ENCODE measurements at places on chromosomes 6 and 20. TPM values are rescaled to one million over a fixed set of nuclear protein-coding genes. Genes with fewer than 3 reads are reported as not detected.

The PDYN gene
- not detected for polyA plus RNA-seq

GRCh38 chr20:47041396-47041899 is 146.8 kb downstream of the EYA2 start:
- no peak for DNase-seq

DNA sequence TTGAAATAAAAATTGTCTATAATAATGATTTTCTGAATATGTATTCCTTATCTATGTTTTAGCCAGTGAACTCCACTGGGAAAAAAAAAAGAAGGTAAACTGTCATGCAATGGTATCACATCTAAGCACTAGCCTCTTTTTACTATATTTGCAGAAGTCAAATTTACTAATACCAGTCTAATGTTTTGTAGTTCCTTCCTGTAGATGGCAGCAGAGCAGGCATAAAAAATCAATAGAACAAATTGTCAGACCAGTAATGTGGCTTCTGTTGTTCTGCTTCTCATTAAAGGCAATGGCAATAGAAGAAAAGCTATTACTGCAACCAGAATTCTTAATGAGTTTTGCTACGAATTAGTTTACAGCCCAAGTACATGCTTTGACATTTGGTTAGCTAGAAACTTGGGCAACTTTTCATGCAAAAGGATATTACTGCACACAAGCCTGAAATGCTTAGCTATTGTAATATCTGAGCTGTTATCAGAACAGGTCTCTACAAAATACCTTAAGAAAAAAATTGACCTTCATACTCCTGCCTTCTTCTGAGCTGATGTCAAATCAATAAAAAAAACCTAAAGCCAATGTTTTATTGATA is 476.9 kb downstream of the KHDRBS2 start:
- peak; percentile 13 for DNase-seq

GRCh38 chr6:110221738-110222137 is 41.5 kb downstream of the CDC40 start:
- DNase-seq = no peak

GRCh38 chr20:3797226-3797545 is 1.1 kb downstream of the CDC25B start:
- DNase-seq = no peak

DNA sequence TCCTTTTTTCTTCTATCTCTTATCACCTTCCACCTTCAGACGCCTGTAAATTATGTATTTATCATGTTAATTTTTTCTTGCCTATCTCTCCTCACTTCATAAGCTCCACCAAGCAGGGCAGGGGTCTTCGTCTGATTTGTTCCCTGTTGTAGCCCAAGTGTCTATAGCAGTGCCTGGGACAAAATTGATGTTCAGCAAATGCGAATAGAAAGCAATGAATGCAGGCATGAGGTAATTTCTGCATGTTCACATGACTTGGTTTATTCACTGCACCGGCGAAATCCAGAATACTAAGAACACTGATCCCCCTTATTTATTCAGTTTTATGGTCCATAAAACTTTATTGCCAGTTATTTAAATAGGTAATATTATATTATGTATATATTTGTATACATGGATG is 162.1 kb downstream of the TBC1D7 start:
- DNase-seq = no peak

The ZNF334 gene
- 39.2 TPM for polyA plus RNA-seq

DNA sequence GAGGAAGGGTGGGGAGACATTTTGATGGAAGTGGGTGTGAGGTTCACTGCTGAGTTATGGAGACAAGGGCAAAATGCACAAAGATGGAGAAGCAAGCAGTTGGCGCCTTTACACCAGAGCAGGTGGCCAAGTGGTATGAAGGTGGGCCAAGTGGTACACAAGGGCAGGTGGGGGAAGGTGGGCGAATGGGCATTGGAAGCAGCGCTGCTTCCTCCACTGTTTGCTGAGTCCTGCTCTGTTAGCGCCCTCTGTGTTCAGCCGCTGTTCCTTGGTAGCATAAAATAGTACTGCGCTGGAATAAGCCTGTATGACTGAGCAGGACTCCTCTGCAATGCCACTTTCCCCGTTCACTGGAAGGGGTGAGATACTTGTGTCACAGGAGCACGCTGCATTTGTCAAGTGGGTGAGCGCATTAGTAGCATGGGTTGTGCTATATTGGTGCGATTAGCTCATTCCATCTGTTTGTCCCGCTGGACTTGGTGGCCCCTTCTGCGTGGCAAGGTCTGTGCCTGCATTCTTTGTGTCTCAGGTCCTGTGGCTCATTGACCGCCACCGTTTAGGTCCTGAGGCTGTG is 116.4 kb downstream of the TOX2 start:
- no peak for DNase-seq

The TP53TG5 gene
- polyA plus RNA-seq = 2.1 TPM

DNA sequence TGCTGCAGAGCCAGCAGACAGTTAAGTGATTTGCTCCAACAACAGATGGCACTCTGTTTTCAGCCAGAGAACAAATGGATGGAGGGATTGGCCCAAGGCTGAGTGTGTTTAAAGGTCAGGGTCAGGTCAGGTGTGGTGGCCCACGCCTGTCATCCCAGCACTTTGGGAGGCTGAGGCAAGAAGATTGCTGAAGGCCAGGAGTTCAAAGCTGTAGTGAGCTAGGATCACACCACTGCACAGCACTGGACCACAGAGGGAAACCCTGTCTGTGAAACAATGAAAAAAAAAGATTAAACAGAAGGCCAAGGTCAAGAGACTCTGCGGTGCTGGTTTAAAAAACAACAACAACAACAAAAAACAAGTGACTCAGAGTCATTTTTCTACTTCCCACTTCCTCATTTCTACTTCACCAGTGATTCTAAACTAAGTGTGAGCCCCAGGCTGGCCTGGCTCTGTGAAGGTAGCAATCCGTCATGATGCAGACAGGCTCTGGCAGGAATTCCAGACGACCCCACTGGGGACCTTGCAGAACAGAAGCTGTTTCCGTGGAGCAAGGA is 42.5 kb upstream of the ARMC2 start:
- DNase-seq = no peak

DNA sequence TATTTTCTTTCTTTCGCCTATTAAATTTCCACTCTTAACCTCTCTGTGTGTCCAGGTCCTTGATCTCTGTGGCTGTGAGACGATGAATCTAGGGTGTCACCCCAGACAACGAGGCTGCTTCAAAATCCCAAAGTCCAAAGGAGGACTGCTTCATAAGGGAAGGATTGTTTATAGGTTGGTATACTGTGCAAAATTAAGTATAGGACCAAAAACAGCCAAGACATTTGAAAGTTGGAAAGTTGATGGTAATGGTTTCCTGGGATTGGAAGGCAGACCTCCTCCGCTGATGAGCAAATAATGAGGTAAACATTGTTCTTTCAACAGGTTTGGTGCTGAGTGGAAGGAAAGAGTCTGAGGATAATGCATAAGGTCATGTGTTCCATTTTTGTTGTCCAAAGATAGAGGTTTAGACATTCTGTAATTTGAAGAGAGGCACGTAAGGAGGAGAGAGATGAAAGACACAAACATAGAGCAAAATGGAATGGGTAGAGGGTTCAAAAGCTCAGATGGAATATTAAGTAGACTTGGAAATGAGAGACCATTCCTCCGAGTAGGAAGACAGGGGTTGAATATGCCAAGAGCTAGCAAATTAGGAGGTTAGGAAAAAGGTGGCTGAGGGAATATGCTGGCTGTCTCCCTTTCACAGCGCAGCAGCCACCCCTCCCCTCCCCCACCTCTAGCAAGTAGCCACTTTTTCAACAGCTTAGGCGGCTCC is 24.8 kb downstream of the ZNF311 start:
- DNase-seq = no peak

Data from right lung (tissue), 10 donors.